ENCODE measurements at places on chromosomes 6 and 20.

- no peak for DNase-seq
Observed at GRCh38 chr6:21666853-21667681, 73.5 kb downstream of the SOX4 start.

GRCh38 chr6:127843582-127843981 is 57.3 kb downstream of the THEMIS start:
- no peak for DNase-seq

DNA sequence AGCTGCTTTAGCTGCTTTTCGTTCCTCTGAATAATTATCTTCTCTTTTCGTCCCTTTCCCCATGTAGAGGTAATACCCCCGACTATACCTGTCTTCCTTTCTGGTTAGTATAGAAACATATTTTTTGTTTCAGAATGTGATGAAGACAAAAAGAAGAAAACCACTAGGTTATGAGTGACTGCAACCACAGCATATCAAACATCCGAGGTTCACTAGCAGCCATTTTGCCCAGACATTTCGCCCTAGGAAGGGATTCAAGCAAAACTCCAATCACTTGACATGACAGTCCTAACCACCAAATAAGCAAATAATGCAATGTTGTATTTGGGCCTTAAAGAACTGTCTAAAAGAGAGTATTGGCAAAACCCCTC is 9.4 kb downstream of the SNX5 start:
- no peak for DNase-seq

GRCh38 chr6:40815731-40816130 is 223.3 kb downstream of the UNC5CL start:
- DNase-seq, result no peak

GRCh38 chr6:21981235-21981833 is 315.5 kb downstream of the PRL start:
- DNase-seq, result no peak

GRCh38 chr20:45336530-45337366 is 11.5 kb downstream of the SDC4 start:
- DNase-seq, result no peak

DNA sequence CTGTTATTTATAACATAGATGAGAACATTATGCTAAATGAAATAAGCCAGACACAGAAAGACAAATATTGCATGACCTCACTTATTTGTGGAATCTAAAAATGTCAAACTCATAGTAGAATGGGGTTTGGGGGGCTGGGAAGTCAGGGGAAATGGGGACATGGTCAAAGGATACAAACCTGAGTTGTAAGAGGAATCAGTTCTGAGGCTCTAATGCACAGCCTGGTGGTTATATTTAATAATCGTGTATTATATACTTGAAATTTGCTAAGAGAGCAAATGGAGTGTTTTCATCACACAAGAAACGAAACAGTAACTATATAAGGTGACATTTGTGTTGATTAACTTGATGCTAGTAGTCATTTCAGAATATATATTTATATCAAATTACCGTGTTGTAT is 40.8 kb upstream of the GFOD1 start:
- DNase-seq, result no peak

- DNase-seq, result no peak
Observed at GRCh38 chr6:81998432-81998831, 246.0 kb upstream of the TENT5A start.

- no peak for DNase-seq
Observed at GRCh38 chr6:44275749-44276648, 5.7 kb downstream of the TMEM151B start.

DNA sequence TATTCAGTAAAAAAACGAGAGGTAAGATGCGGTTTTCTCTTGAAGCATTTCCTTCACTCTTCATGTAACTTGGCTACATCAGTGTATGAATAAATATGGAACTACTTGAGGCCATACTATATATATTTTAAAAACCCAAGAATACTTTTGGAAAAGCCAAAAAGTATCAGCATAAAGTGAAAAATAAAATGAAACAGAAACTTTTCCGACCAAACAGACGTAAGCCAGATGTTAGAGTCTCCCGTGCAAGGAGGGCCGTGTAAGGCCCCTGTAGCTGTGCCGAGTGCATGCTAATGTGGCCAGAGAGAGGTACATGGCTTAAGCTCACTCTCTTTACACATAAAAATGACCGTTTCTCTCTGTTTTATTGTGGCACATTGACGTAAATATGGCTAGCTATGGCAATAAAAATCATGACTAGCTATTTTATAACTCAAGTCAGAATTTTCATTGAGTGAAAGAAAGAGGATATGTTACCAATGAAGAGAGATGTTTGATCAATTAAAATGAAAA is 140.1 kb upstream of the GMDS start:
- DNase-seq, result no peak

GRCh38 chr6:105880030-105880492 is 206.1 kb upstream of the PRDM1 start:
- no peak for DNase-seq

DNA sequence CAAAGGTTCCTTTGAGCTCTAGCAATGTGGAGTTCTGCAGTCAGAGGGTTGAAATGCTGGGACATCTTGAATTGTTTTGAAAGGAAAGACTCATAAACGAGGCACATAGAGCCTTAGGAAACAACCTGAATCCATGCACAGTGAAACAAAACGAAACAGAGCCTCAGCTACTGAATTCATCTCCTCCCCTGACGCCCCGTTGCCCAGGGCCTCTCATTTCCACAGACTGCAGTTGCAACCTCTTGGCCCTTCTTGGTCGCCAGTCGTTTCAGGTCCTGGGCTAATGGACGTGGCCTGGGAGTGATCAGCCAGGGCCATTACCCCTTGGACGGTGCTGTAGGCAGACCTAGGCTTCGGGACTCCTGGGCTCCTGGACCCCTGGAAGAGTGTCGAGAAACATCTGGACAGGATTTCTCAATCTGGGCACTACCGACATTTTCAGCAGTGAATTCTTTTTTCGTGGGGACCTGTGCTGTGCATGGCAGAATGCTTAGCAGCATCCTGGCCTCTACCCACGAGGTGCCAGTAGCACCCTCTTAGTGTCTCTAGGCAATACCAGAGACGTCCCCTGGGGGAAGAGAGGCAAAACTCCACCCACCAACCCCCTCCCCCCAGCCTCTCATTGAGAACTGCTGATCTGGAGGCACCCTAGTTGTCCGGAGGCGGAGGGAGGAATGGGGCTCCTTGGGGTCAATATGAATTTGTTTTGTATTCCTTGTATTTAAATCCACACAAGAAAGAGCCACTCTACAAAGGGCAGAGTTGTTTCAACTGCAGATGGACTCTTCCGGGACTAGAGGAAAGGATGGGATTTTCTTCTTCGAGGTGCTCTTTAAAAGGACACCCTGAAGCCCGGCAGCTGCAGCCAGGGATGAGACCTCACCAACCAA is 50.2 kb downstream of the TMEM242 start:
- DNase-seq, result peak; percentile 71

- no peak for DNase-seq
Observed at GRCh38 chr6:17505767-17506280, 94.3 kb upstream of the FAM8A1 start.

DNA sequence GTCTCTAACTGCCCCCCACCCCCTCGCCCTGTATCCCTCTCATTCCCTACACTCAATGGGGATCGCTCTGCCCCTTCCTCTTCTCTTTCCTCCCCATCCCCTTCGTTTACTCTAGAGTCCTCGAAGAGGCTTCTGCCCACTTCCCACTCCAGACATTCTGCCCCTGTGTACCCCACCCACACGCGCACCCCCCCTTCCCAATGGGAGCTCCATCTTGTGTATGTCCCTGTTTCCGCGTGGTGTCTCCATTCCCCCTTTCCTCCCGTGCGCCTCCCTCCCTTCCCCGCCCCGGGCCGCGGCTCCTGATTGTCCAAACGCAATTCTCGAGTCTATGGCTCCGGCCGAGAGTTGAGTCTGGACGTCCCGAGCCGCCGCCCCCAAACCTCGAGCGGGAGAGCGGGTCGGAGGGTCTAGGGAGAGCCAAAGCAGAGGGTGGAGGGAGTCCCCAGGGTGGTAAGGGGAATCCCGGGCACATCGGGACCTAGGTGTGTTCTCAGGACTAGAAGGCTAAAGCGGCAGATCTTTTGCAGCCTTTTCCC is 679 bp upstream of the RING1 start:
- DNase-seq, result no peak

DNA sequence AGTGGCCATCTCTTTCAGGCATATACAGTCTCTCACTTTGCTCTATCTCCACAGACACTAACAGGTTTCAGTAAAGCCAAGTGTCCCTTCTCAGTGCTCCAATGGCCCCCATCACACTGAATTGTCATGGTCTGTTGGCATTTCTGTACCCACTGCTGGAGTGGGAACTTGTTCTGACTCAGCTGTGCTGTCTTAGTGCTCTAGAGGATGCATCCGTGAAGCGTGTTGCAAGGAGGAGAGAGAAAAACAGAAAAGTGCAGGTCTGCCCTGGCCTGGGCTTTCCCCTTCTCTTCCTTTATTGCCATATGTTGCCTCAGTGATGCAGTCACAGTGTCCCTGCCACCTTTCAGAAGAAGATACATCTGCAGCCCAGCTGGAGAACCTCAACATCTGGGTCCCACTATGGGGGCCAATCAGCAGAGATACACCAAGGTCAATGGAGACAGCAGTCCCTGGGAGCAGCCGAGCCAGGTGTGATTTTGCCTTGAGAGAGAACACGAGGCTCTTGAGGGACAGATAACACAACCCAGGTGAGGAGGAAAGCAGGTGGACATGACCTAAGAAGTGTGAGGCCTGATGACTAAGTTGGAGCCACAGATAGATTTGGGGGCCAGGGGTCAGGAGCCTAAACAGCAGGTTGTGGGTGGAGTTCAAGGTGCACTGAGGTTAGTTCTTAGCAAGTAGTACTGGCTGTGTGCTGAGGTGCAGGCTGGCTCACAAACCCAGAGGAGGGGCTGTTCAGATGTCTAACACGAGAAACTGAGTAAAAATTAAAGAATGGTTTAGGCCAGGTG is 5.6 kb upstream of the PLCG1 start:
- DNase-seq, result no peak

GRCh38 chr6:112227411-112227810 is 27.0 kb downstream of the LAMA4 start:
- no peak for DNase-seq

- DNase-seq, result no peak
Observed at GRCh38 chr6:157773248-157773773, 49.7 kb upstream of the SNX9 start.

- DNase-seq, result no peak
Observed at GRCh38 chr6:3873051-3873450, 23.9 kb downstream of the FAM50B start.

DNA sequence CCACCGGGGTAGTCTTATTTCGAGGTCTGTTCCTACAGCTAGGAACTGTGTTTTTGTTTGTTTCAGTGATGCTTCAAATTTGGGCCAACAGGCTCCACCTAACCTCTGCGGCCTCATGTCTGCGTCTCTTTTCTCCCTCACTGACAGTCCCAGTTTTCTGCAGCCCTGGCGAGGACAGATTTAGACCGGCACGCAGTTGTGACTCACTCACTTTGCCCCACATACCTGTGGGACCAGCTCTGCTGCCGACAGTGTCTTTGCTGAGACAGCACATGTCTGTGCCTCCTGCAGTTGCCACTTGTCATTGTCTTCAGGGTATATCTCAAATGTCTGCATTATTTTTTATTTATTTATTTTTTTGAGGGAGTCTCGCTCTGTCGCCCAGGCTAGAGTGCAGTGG is 29.2 kb downstream of the OSBPL2 start:
- DNase-seq, result no peak

DNA sequence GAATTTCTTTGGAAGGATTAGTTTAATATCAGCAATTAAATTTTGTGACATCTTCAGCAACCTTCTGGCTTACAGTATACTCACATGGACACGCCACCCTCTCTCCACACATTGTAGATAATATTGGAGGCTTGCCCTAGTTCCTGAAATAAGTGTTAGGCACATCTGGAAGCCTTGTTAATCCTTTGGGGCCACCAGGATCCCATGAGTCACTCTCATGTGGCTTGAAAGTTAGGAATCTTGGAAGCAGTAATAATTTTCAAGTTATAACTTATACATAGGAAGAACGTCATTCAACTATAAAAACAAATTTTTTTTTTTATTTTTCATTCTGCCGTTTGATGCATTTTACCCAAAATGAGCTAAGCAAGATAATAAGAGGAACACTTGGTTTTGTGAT is 20.5 kb downstream of the LAMA4 start:
- DNase-seq, result no peak

DNA sequence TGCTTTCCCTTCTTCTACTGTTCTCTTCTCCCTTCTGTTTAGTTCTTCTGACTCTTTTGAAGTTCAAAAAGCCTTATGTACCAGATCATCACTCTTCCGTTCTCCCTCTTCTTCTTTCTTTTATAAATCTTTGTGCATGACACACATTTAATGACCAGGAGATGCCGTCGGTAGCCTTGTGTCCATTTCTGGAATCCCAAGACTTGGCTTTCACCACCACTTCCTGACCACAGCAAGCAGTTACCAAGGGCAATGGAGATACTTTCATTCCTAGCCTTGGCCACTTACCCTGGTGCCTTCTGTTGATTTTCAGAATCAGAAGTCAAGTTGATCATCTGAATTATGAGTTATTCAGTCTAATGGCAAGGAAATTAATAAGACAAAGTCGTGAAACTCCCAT is 268.5 kb upstream of the QKI start:
- no peak for DNase-seq

GRCh38 chr6:14100966-14101365 is 16.6 kb upstream of the CD83 start:
- no peak for DNase-seq

DNA sequence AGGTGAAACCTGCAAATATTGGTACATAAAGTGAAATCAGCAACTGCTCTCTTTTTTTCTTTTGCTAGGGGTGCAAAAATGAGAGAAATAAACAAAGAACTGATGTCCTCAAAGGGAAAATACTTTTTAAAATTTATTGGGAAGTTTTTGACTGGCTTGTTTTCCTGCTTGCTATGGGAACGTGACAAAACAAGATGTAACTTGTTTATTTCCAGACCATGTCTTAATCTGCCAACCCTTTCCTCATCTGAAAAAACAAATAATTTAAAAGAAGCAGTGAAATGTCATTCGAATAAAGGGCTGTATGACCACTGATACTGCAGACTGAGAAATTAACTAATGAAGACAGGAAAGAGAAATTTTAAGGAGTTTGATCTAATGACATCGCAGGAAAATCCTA is 221.9 kb downstream of the CBLN4 start:
- no peak for DNase-seq

GRCh38 chr6:35972471-35973367 is 51.7 kb downstream of the SLC26A8 start:
- no peak for DNase-seq

Data from Jurkat, Clone E6-1 (cell line).